ENCODE measurements at places on chromosomes 5 and 9. TPM values are rescaled to one million over a fixed set of nuclear protein-coding genes. Genes with fewer than 3 reads are reported as not detected.

Gene PCA3
- 0.83 TPM for polyA plus RNA-seq

Gene C9orf153
- polyA plus RNA-seq, result 0.22 TPM

Gene KIAA0825
- polyA plus RNA-seq, result 5.0 TPM

Gene TTLL11
- polyA plus RNA-seq, result 6.8 TPM

- peak; percentile 10 for DNase-seq
Measured at GRCh38 chr9:120579139-120580050, 572 bp downstream of the CDK5RAP2 start.

DNA sequence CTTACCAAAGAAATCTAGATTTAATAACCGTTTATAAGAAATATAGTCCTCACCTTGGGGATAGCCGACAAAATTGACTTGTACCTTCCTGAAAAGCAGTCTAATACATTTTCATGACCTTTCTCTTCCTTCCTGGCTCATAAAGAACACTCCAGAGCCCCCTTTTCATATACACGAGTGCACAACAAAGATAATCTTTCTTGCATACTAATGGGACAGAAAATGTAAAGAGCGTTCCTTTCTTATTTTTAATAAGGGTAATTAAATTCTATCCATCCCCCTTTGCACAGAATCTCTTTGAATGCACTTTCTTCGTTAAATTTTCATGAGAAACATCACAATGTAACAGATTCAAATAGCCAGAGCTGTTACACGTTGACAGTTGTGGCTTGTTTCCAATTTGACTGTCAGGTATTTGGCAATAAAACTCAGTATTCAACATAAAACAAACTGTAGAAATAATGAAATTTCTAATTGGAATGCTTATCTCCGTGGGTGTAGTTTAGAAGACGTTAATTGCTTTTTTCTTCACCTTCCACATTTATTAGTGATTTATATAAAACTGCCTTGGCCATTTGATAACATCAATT lies 732.3 kb upstream of the DMAC1 start:
- DNase-seq, result no peak

DNA sequence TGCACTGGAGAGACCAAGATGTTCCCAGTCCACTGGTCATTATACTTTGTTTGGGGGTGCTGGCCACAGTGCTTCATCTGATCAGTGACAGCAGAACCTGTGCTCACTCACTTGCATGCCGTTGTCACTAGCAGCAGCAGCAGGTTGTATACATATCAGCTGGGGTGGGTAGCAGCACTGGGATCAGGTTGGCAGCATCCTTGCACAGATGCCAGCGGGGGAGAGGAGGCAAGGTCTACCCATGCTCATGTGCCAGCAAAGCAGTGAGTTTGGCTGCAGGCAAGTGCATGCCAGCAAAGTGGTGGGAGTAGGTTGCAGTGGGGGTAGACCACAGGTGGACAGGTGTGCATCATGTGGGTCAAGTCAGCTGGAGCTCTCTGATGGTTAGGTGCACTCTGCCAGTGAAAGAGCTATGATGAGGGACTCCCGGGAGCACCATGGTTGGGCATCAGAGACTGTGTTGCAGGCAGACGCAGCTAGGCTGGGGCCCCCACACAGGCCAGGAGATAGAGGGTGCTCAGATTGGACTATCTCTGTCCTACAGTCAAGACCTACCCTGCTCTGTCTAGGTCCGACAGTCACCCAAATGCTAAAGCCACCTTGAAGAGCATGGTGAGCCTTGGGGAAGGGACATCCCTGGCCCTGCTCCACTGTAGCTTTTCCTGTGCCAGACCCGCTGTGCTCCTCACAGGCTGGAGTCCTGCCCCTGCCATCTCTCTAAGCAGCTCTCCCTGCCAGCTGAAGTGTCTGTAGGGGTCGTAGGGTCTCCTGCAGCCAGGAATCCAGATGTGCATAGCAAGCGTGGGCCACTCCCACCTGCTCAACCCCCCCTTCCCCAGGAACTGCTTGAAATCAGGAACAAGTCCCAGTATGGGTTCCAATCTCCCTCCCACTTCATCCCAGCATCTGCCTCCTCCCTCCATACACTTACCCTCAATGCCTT lies 119.8 kb downstream of the RNF180 start:
- no peak for DNase-seq

GRCh38 chr5:132433141-132433540 lies 57.4 kb downstream of the IRF1 start:
- DNase-seq, result no peak

- DNase-seq, result no peak
Measured at GRCh38 chr9:101435601-101436079, at the start of gene ALDOB. ALDOB (minus strand) TSS chr9:101435774; CDS start chr9:101430887, 4,887 bp downstream.

DNA sequence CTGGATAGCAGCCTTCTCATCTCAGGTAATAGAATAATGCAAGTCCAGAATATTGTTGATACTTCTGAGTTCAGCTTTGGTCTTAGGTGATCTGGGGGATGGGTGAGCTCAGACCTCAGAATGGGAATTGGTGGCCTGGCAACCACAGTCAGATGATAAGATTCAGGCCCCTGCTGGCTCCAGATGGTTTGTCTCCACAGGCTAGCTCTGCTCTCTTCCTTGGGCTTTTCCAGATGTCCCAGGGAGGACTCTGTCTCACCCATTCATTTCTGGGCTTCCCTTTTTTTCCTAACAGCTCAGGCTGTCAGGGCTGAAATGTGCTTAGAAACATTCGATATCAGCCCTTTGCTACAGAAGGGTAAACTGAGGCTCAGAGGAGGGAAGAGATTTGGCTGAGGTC lies 17.6 kb upstream of the TNFSF15 start:
- no peak for DNase-seq

DNA sequence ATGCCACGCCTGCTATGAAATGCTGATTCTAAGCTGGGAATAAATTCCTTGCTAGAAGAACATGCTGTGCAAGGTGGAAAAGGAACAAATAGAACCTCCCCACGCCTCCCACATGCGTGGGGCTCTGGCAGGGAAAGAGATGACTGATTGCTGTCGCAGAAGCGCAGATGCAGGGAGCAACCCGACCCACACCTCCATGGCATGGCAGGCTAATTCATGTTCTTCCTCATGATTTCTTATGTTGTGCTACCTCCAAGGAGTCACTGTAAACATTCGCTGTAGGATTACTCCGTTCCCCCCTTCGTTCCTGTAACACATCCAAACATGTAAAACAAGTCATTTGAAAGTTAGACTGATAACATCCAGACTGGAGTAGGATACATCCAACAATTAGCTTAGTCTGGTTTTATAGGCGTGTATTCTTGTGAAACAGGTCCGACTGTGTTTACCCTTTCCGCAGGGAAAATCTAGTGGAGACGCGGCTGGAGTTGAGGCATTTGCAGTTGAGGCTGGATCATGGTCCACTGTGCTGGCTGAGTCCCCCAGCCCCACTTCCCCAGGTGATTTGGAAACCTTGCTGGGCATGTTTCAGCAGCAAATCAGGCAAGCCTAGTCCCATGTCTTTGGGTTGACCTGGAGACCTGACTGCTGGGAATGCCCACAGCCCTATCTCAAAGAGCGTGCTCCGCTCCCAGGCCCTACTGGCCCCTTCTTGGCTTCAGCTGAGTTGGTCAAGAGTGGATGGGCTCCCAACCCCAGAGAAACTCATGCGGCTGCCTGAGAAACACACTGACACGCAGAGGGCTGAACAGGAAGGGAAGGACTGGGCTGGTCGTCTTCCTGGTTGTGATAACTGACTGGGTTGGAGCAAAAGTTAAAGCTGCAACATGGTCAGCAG lies 24.8 kb upstream of the ANKRD33B start:
- DNase-seq, result no peak

- DNase-seq, result no peak
Measured at GRCh38 chr5:181053488-181054121, 13.5 kb downstream of the BTNL9 start.

All from renal cortex interstitium (tissue), 15 donors.